HEK293T (cell line): ENCODE measurements at places on chromosomes 7 and 10.

DNA sequence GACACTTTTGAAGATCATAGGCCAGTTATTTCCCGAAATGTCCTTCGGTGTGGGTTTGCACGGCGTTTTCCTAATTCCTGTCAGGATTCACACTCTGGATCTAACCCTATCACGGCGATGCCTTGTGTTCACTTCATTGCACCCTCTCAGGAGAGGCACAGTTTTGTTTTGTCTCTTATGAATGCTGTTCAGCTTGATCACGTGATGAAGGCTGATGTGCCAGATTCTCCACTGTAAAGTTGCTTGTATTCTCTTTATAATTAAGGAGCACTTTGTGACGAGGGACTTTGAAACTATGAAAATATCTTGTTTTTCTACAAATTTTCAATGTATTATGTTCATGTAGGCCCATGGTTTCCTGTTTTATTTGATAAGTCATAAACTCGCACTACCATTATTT, 568.1 kb downstream of the ACTR3B start:
- DNase-seq, result no peak

- no peak for DNase-seq
These were observed 3.5 kb downstream of the ANKRD1 start for GRCh38 chr10:90917238-90917967.

DNA sequence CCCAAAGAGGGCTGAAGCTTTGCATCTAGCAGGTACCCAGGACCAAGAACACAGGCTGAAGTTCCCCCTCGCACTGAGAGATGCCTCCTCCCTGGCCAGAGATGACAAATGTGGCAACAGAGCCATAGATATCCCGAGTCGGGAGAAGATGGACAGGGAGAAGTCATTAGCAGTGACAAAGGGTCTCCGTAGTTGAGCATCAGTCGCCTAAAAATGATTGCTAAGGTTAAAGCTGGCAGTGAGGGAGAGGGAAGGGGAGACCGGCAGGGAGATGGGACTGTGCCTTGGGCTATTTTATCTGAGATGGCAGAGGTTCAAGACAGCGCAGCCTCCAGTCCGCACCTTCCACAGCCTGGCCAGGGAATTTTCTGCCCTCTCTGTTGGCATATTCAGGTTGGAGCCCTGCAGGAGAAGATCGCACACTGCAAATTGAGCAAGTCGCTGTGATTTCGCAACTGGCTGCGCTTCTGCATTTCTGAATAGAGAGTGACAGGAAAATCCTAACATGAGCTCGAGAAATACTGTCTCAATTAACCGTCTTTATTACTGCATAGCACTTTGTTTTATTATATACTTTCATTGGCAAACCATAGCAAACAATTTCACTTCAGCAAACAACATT, 238.9 kb upstream of the GPR26 start:
- no peak for DNase-seq

DNA sequence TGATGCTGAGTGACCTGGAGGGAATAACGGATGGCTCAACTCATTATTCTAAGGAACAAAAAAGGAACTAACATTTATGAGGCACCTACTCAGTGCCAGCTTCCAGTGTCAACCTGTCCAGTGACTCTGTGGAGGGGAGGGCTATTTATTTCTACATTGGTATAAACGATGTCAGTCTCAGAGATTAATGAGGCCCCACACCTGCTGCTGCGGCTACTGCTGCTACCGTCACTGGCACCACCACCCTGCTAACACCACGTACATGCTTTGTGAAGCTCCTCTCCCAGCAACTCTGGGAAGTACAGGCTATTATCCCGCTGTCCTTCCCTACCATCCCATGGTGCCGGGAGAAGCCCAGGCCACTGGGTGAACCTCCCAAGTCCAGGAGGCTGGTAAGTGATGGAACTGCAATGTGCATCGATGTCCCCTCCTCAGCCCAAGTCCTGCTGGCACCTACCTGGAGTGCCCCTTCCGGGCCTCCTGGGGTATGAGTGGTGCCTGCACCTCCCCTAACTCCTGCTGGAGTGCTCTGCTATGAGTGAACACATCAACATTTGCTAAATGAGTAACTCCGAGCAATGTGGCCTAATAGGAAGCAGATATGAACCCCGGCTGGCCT, 101.5 kb downstream of the ARHGAP22 start:
- DNase-seq, result no peak

DNA sequence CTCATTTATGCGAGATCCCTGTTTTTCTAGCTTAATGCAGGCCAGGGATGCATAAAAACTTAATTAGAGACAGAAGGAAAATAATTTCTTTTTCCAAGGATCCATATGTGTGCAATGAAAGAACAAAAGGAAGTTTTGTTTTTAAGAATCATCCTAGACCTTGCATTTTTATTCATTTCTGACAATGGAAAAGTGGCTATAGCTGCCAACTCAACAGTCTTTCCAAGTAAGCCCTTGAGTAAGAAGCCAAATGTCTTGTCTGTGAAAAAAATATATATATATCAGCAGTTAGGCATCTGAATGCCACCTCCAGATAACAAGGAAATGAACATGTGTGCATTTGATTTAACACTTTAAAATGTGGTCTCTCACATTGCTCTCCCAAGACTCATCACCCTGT, 1397.6 kb downstream of the GATA3 start:
- no peak for DNase-seq

- peak; percentile 40 for DNase-seq
These were observed 623 bp downstream of the INPP5A start for GRCh38 chr10:132538031-132538789.

DNA sequence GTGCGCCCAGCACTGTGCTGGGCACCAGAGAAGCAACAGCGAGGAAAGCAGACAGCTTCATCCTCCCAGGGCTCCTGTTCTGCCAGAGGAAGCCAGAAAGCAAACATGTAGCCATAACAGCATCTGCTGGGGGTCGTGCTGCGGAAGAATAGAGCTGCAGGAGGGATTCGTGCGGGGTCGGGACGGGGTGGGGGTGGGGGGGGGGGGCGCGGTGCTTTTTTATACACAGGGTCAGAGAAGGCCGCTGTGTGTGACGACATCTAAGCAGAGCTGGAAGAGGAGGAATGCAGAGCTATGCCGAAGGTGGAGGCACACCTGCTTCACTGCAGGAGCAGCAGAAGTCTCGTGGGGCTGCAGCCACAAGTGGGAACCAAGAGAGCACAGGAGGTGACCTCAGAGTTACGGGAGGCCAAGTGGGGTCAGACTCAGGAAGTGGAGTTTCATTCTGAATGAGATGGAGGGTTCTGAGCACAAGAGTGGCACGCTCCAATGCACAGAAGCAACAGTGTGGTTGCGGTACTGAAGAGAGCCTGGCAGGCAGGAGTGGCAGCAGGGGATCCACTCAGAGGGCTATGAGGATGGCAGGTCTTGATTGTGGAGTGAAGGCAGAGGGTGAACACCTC, 11.1 kb downstream of the PKD1L1 start:
- no peak for DNase-seq

GRCh38 chr10:124675261-124675660, 68.9 kb downstream of the FAM53B start:
- DNase-seq, result no peak
